ENCODE measurements at places on chromosomes 2 and 18.

- DNase-seq: no peak
These were observed 23.9 kb downstream of the NBEAL1 start for GRCh38 chr2:203038586-203038985.

GRCh38 chr2:192379736-192380135 lies 185.0 kb upstream of the TMEFF2 start:
- DNase-seq: no peak

DNA sequence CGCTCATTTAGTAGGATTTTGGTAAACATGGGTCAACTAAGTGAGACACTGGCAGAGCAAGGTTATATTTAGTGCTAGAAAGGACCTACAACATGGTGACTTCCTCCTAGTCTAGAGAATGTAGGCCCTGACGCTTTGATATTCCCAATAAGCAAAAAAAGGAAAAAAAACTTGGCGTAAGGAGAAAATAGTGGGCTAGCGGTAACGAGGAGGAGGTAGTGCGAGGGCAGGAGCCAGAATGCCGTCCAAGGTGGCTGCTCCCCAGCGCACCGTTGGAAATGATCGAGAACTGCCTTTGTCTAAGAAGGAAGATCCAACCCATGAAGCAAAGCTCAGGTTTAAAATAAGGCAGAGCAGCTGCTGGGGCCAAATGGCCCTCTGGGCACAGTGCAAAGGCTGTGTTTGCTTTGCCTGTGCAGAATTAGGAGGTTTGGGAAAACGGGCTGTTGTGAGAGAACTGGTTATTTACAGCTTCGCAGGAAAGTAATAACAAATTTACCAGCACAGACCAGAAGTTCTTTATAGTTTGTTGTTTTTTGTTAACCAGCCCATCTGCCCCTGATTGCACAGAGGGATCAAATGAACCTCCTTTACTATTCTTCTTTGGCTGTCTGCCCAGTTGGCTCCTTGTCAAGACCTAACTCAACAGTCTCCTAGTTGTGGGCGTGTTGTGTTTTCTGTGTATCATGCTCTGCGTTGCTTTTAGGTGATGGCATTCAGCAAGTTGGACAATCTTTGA lies 86.6 kb downstream of the ITGB1BP1 start:
- no peak for DNase-seq

GRCh38 chr2:102112692-102113665 lies 29.6 kb upstream of the IL1R1 start:
- no peak for DNase-seq

GRCh38 chr2:224407241-224407701 lies 5.4 kb upstream of the FAM124B start:
- no peak for DNase-seq

DNA sequence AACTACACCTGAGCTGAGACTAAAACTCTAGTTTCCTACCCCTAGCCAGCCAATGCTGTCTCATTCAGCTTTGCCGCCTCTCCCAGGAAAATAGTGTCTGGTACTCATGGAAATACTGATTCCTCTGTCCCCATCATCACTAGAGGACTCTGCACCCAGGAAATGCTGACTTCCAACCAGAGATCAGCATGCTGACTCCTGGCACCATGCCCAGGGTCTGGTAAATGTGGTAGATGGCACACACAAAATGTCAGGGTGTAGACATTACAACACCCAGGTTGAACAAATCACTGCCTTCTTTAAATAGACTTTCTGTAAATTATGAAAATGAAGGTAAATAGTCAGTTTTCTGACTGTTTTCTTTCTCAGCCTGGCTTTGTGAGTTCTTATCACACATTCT lies 307.3 kb upstream of the CHAC2 start:
- peak; percentile 10 for DNase-seq

- no peak for DNase-seq
These were observed 115.1 kb downstream of the STPG4 start for GRCh38 chr2:47039913-47040562.

- no peak for DNase-seq
These were observed 8.9 kb downstream of the VAPA start for GRCh38 chr18:9922592-9923311.

- no peak for DNase-seq
These were observed 210.9 kb downstream of the TWIST2 start for GRCh38 chr2:239058766-239059165.

DNA sequence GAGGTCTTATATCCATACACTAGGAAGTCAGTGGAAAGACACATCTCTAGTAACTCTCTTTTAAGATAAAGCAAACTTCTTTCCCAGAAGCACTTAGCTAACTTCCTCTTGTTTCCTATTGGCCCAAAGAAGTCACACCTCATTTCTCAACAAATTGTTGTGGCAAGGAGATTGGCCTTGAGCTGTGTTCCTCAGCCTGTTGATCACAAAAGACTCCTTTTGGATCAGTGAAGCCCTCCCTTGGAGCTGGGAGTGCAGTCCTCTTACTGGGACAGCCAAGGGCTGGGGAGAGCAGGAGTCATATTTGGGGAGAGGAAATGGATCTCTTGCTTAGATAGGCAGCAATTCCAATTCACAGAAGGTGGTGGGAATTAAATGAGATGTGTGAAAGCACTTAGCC lies 51.2 kb upstream of the DAPL1 start:
- no peak for DNase-seq

Measured in islet precursor cell (in vitro differentiated cells).